ENCODE measurements at places on chromosomes 16 and 17.

- DNase-seq: peak; percentile 34
These were observed 96.1 kb downstream of the C17orf67 start for GRCh38 chr17:56737421-56738161.

DNA sequence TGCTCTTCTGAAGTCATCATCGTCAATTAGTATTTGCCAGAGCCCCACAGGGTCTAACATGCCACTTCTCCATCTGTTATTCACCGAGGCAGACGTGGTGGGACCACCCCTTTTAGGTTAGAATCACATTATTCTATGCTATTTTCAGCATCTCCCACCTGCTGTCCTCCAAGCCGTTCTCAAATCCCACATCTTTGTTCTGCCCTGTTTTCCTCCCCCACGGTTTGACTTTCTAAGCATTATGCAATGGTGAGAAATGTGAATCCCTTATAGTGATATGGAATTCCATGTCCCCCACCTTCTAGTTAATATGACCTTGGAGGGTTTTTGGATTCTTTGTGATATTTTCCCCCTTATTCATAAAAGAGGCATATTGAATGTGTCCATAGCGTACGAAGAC, 634.1 kb upstream of the RBFOX1 start:
- no peak for DNase-seq

GRCh38 chr17:44820631-44821212, 9.4 kb downstream of the GJC1 start:
- DNase-seq: peak; percentile 91

DNA sequence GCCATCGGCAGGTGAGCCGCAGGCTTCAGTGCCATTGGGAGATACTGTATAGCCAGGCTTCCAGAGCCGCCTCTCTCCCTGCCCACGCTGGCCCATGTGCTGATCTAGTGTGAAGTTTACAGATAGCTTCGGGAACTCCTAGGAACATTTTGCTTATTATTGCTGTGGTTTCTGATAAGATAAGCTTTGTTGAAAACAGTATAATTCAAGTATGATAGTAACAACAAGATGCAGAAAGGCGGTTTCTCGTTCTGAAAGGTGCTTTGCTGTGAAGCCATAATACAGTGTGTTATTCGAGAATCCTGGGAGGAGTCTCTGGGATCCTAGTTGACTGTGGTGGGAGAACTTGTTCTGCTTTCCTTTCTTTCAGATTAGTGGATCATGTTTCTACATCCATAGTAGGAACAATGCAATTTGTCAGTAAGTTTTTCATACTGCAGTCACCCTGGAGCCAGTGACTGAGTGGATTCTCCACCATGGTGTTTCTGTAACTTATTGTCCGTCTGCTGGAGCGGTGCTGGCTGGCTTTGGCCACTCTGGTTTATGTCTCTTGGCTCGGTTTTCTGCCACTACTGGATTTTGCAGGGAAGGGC, 31.5 kb downstream of the RAB11FIP3 start:
- DNase-seq: peak; percentile 46

GRCh38 chr17:1871756-1872155, 42.0 kb downstream of the RPA1 start:
- DNase-seq: no peak

GRCh38 chr17:81656118-81656743, at the start of gene PDE6G:
Gene PDE6G (minus strand): TSS chr17:81656542. CDS start chr17:81653305, 3,237 bp downstream.
- no peak for DNase-seq

GRCh38 chr16:2858245-2859025, 465 bp upstream of the PRSS22 start:
- DNase-seq: no peak

- DNase-seq: no peak
These were observed 16.8 kb upstream of the MAPK3 start for GRCh38 chr16:30139583-30140481.

DNA sequence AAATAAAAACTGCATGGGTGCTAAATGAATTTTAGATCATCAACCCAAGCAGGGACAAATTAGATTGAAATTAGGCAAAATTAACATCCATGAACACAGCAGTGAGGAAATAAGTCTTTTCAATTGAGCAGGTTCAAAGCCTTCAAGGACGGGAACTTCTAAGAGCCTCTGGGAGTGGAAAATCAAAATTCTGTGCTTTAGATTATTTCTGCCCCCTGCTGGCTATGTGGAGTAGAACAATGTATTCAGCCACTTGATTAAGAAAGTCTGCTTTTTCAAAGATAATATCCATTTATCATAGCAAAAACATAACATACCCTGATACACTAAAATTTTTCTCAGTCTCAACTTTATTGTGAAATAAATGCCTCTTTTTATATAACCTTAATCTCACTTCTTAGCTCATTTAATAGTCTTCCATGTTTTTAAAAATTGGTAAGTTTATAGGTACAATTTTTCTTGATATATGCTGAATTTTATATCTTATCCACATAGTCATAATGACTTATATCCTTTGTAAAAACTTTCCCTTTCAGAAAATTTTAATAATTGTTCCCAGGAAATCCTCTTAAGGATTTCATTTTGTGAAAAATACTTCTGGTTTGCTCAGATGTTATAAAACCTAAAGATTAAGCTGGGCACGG, 28.1 kb upstream of the NOL11 start:
- DNase-seq: peak; percentile 92

DNA sequence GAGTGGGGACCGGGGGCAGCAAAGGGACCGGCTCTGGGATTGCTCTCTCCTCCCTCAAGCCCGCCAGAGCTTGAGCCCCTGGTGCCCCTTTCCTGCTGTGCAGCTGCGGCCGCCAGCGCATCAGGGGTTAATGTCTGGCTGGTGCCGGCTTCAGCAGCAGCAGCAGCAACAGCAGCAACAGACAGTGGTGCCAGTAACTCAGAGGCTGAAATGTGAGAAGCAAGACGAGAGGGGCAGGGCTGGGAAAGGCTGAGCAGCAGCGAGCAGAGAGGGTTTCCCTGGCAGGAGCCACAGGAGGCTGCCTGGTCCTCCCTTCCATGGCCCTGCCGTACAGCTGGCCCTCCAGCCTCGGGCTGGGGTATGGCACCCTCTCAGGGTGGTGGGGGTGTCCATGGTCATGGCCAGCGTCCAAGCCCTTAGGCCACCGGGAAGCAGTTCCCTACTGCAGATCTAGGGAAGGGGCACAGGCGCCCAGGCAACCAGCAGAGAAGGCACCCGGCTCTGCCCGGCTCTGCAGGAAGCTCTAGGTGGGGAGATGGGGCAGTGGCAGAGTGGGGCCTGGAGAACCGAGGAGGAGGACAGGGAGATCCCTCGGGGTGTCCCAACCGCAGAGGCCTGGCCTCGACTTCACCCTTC, 21.1 kb upstream of the TFAP4 start:
- DNase-seq: peak; percentile 93

GRCh38 chr16:71775949-71776348, 32.7 kb downstream of the AP1G1 start:
- DNase-seq: no peak

- peak; percentile 34 for DNase-seq
These were observed at the start of gene RAB37 for GRCh38 chr17:74736513-74737298. Gene RAB37 (plus strand): TSS chr17:74737256. CDS start chr17:74737273, 17 bp downstream.

DNA sequence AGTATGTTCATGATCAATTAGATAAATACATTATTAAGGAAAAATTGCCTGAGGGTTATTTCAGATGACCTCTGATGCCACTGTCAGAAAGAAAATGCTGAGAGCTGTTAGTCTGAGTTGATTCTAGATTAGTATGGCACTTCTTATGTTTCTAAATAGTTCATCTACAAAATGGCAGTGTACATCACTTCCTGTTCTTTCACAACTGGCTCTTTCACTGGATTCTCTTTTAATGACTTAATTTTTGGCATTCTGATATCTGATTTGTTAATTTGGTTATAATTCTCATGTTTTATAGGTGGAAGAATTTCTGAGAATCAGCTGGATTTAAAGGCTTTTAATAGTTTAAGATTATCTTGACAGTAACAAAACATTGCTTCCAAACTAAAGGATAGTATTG, 3.3 kb downstream of the TAOK1 start:
- peak; percentile 71 for DNase-seq

GRCh38 chr16:27235055-27235937, 32.0 kb downstream of the KDM8 start:
- peak; percentile 84 for DNase-seq

GRCh38 chr17:64534187-64534586, 27.4 kb downstream of the CEP95 start:
- no peak for DNase-seq

DNA sequence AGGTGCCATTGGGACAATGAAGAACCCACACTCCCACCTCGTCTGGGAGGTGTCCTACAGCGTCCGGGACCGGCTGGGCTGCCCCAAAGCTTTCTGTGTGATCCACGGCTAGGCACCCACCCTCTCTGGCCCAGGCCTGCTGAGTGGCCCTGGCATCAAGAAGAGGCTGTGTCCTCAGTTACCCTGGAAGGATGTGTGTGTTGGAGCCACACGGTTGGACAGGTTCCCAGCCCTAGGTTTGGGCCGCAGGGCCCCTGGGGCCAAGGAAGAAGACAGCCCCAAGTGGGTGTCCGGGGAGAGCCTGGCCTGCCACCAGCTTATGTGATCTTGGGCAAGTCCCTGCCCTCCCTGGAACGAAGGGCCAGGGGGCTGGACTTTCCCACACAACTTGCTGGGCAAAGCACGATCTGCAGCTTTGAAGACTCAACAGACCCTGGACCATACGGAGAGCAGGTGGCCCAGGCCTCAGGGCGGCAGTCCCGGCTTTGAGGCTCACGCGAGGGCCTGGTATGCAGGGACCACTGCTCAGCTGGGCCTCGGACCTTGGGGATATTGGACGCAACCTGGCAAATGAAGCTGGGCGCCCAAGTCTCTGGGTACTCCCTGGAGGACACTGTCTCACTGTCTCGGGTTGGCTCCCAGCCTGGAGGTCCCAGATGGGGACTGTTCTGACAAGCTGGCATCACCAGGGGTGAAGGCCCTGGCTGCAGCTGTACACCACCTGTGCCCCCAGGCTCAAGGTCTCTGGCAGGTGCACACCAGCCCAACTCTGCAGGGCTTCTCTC, 17.5 kb downstream of the MYBBP1A start:
- no peak for DNase-seq

All from adipocyte (in vitro differentiated cells).